CD4-positive, alpha-beta T cell treated with Interferon alpha-2 for 1 hour (primary cell): ENCODE measurements at places on chromosomes 16 and 17.

DNA sequence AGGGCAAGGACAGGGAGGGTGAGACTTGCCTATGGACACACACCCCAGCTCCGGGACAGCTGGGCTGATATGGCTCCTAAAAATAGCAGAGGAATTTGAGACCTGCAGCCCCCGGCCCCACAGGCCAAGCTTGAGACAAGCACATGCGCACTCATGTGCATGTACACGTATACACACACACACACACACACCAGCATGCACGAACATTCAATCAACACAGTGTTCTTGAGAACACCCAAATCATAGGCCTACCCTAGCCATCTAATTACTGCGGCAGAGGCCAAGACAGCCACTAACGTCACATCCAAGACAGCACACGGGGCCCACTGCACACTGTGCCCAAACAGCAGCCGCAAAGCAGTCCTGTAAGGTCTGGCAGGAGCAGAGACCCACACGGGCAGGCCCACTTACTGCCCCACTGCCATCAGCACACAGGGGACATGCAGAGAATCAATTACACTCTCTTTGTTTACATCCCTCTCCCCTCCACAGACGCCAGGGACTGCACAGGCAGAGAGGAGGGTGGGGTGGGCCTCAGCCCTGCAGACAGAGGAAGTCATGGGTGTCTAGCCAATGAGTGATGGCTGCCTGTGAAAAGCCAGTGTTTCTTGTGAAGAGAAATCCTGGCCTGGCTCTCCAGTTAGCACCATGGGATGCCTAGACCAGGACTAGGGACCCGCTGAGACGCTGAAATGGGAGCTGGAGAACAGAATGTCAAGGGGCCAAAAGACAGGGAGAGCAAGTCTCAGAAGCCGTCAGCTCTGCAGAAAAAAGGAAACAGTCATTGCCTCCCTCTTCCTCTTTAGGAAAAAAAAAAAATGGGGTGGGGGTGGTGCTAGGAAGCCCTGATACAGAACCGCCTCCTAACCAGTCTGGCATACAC lies 39.3 kb downstream of the MYO18A start:
- peak; percentile 32 for DNase-seq

GRCh38 chr17:58380207-58381123 lies 28.5 kb upstream of the SUPT4H1 start:
- DNase-seq, result no peak

- DNase-seq, result no peak
These were observed 1.4 kb downstream of the XYLT2 start for GRCh38 chr17:50347117-50347893.

- no peak for DNase-seq
These were observed 17.8 kb downstream of the ZSCAN32 start for GRCh38 chr16:3383045-3383448.

DNA sequence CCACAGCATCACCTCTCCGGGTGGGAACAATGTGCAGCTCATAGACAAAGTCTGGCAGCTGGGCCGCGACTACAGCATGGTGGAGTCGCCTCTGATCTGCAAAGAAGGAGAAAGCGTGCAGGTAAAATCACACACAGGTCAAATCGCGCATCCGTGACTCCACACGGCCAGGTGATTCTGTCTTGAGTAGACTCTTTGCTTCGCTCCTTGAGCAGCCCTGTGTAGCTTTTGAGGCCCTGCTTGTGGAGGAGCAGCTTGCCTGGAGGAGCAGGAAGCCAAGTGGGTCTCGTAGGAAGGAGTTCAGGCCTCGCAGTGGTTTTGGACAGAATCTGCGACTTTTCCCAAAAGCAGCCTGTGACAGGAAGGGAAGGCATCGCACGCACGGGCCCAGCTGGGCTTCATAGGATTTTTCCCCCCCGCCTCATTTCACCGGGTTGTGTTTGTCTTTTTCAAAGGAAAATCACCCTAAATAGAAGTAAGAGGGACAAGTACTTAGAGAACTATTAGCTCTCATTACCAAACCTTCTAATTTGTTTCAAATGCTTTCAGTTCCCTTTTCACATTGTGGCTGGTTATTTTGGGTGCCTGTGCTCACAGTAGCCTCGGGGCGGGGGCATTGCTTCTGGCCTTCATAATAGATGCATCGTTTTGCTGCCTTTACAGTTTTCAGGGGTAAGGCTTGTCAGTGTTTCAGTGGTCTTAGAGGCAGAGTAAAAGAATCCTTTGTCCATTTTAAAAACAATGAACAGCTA lies 71.5 kb downstream of the SEC14L1 start:
- peak; percentile 25 for DNase-seq

- DNase-seq, result no peak
These were observed 119.8 kb upstream of the CDH13 start for GRCh38 chr16:82506692-82507670.

DNA sequence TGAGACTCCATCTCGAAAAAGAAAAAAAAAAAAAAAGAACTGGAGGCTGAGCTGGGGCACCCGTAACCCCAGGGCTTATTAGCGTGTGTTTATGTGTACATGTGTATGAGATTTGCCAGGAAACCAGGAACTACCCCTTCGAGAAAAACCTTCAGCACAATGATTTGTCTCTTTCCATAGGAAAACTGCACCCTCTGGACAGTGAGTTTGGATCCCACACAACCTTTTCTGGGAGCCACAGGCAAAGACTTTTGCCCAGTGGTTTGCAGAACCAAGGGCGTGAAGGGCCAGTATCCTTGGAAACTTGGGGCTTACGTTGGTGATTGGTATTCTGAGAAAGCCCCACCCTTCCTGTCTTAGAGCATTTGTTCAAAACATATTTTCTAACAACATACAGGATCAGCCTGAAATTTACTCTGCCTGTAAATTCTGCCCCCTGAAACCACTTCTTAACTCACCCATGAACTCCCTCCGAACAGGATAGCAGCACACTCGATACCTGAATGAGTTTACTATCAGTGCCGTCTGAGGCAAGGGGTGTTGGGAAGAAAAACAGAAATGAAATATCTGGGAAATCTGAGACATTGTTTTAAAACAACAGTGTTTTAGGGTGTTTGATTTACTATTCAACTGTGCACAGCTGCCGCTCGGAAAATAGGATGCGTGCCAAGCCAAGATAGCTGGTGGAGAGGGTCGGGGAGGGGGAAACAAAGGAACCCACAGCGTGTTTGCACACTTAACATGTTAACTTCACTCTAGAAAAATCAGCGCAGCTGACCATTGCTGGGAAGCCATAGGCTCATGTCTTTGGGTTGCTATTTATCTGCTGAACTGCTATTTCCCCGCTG lies 40.2 kb upstream of the MAF start:
- no peak for DNase-seq

GRCh38 chr16:50944436-50944835 lies 202.6 kb downstream of the CYLD start:
- no peak for DNase-seq

GRCh38 chr17:47928415-47928814 lies 13.0 kb upstream of the PNPO start:
- DNase-seq, result no peak
